ENCODE measurements at places on chromosomes 1 and 21.

GRCh38 chr1:151166505-151166956 is 587 bp downstream of the SCNM1 start:
- DNase-seq, result no peak

- no peak for DNase-seq
These were observed at the start of gene KCNQ4 for GRCh38 chr1:40783001-40783905. TSS of gene KCNQ4 (plus strand) at chr1:40783787. CDS start at chr1:40784094, 307 bp downstream.

DNA sequence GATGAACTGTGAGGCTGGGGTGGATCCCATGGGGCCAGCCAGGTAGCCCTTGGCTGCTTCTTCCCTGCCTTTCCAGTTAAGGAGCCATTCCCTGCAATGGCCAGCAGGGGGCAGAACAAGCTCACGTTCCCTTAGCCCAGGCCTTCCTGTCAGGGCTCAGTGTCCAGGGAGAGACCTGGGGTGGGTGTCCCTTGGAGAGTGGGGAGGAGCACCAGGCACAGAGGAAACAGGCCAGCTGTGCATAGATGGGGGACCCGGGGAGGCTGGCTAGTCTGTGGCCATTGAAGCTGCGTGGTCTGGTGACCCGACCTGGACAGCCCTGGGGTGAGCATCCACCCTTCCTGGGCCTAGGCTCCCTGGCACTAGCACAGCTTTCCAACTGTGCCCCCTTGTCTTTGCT is 13.2 kb upstream of the EPS8L3 start:
- DNase-seq, result peak; percentile 47

GRCh38 chr1:231724876-231725647 is 98.5 kb downstream of the DISC1 start:
- no peak for DNase-seq

DNA sequence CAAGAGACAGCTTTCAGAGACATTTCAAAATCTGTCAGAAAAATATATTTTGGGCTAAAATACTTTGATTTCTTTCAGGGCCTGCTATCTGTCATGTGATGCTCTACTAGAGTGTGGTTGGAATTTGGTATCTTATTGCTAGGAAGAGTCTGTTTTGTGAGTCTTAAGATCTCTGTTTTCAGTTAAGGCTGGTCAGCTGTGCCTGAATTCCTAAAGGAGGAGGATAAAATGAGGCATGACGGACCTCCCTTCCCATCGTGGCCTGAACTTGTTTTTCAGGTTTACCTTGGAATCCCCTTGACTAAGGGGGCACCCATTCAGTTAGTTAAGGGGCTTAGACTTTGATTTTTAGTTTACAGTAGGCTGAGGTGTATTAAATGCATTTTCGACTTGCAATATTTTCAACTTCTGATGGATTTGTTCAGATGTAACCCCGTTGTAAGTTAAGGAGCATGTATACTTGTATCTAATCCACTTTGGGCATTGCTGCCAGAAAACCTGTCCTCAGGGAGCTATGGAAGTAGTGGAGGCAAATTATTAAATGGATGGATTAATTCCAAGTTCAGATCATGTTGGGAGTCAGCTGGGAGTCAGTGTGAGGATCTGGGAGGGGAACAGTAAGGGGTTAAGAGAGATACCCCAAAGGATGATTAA is 18.3 kb downstream of the CAPN2 start:
- DNase-seq, result no peak

DNA sequence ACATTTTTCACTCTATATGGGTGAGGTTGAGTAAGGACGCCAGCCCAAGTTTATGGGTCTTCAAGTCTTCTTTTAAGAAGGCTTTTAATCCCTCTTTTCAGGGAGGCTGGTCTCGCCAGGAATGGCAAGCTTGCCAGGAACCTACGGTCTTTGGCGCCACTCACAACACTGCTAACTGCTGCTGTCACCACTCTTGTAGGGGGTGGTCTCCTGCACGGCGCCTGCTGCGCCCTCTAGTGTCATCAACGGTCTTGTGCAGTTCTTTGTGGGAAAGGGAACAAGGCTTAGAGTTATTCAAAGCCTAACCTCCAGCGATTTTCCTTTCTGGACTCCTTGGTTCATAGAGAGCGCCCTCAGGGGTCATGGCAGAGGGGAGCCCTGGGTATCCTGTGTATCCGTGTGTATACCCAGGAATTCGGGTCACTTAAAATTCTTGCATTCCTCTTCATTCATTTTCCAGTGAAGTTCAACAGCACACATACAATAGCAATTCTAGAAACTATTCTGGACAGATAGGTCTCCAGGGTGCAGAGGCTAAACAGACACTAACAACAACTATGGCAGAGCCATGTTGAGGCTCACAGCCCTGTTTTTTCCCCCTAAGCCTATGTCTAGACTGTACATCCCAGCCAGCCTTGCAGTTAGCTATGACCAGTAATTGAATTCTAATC is 392.8 kb upstream of the CAMK1G start:
- no peak for DNase-seq

- no peak for DNase-seq
These were observed 74.0 kb downstream of the CACNA1E start for GRCh38 chr1:181557313-181557712.

- DNase-seq, result no peak
These were observed 59.9 kb upstream of the ERRFI1 start for GRCh38 chr1:8086055-8086454.

GRCh38 chr1:230186003-230186863 is 119.2 kb downstream of the GALNT2 start:
- no peak for DNase-seq

DNA sequence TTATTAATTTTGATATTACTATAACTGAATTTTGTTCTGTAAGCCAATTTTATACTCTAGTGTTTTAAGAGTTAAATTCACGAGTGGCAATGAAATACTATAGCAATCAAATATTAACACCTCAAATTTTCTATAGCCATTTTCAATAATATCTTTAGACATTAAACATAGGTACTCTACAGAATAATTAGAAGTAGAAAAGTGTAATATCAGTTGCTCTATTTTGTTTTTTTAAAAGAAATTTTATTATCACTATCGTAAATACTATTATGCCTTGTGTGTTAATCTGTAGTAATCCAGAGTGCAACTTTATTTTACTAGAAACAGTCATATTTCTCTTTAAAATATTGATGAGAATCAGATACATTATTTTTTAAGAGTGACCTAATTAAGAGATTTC is 691.2 kb downstream of the USP25 start:
- no peak for DNase-seq

DNA sequence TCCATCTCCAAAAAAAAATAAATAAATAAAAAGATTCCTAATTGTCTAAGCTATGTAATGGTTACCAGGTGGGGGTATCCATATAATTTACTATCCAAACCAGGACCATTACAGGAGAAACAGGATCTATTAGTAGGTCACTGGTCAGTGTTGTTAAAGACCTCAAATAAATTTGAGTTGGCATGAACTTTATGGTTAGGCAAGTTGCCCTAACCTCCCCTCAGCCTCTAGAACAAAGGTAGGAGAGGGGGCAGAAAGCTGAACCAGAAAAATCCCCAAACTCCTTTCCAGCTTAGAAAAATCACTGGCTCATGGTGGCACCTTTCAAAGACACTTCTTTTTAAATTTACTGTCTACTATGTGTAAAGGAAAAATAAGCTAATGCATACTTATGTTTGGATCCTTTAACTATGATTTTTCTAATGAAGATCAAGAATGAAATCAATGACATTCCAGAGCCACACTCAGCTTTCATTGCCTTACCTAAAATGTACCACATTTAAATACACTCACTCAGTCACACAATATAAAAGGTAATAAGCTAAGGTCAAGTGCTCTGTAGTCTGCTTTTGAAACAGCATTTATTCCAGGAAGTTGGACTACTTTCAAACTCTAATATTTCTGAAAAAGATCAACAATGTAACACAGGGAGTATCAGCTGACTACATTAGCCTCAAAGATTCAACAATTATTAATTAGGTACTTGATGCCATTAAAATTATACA is 13.8 kb downstream of the EIF4G3 start:
- no peak for DNase-seq

GRCh38 chr1:63813829-63814277 is 40.0 kb downstream of the ROR1 start:
- no peak for DNase-seq

DNA sequence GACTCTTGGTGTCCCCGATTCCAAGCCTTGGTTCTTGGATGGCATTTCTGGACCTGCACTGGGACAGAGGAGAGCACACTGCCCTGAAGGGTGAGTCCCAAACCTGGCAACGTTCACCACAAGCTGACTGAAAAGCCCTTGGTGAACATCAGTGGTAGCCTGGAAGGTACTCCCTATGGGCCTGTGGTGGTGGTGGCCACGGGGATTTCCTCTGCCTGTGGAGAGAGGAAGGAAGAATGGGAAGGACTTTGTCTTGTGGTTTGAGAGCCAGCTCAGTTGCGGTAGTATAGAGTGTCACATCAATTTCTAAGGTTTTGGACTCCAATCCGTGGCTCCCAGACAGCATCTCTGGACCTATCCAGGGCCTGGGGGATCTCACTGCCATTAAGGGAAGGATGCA is 50.7 kb downstream of the DNAH14 start:
- DNase-seq, result no peak

- DNase-seq, result no peak
These were observed 254.9 kb upstream of the CACYBP start for GRCh38 chr1:174744886-174745285.

GRCh38 chr1:238606457-238606856 is 715.7 kb upstream of the ZP4 start:
- no peak for DNase-seq

DNA sequence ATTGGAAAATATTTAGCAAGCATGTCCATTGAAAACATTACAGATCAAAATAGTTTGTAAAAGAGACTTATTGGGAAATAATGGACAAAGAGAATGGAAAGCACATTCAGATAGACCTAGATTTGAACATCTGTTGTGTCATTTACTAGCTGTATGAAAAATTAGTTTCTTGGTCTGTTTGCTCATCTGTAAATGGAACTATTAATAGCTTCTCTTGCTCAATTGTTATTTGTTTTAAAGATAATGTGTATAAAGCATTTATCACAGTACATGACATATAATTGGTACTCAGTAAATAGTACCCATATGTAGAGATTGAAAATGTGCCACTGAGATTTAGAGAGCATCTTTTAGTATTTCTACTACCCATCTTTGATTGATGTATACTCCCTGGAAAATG is 25.9 kb downstream of the RPAP2 start:
- DNase-seq, result no peak

DNA sequence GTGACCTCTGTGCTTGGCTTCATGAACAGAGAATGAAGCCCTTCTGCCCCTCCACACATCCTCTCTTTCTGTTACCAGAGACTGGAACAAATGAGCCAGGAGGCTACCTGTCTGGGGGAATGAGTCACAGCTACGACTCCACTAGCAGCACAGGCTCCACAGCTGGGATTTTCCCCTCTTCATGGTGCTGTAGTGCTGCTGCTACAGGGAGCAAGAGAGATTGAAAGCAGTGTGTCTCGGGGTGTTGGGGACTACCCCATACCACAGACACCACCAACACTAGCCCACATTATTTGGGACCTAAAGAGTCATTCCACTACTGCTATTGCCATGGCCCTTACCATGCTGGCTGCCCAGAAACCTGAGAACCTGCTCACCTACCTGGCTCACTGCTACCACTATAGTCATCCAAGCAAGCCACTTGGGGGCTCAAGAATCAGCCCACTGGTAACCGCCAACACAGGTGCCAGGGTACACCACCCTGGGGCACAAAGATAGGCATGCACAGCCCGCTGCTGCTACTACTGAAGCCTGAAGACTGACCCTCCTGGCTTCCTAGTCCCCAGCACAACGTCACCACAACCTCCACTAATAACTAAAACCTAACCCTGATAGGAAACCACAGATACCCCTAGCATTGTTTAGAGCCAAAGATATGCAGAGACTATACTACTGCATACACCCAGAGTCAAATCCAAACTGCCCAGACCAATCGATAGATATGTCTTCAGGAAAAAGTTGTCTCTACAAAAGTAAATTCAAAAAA is 17.7 kb downstream of the CD1E start:
- no peak for DNase-seq

DNA sequence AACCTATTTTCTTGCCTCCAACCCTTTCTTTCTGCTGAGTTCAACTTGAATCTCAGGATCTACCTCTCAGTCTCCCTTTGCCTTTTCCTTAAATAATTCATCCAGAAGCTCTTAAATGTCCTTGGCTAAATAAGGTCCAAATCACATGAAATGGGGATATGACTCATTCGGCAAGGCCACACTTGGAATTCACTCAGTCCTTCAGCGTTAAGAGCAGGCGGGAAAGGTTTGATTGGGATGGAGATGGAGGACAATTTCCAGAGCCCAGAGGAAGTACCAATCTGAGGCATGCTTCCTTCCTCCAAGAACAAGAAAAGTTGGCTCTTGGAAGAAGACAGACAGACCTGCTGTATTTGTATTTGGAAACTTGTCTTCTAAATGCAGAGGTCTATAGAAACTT is 128.5 kb downstream of the PROX1 start:
- no peak for DNase-seq

Measured in stimulated activated CD8-positive, alpha-beta memory T cell treated with anti-CD3 and anti-CD28 coated beads, Interleukin-7, amount 100 ng/mL, for 4 hours (primary cell).